ENCODE measurements at places on chromosomes 5 and 9. TPM values are rescaled to one million over a fixed set of nuclear protein-coding genes. Genes with fewer than 3 reads are reported as not detected.

DNA sequence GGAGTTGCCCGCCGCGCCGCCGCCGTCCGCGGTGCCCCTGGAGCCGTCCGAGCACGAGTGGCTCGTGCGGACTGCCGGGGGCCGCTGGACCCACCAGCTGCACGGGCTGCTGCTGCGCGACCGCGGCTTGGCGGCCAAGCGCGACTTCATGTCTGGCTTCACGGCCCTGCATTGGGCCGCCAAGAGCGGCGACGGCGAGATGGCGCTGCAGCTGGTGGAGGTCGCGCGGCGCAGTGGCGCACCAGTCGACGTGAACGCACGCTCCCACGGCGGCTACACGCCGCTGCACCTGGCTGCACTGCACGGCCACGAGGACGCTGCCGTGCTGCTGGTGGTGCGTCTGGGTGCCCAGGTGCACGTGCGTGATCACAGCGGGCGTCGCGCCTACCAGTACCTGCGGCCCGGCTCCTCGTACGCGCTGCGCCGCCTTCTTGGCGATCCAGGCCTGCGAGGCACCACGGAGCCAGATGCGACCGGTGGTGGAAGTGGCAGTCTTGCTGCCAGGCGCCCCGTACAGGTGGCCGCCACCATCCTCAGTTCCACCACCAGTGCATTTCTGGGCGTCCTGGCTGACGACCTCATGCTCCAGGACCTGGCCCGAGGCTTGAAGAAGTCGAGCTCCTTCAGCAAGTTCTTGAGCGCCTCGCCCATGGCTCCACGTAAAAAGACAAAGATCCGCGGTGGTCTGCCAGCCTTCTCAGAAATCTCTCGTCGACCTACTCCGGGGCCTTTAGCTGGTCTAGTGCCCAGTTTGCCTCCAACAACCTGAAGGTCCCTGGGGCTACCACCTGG is 1.6 kb downstream of the SOWAHA start:
- DNase-seq, result no peak
- H3K27me3 ChIP-seq, result peaks cover 46% of the 10 kb centered on the region
- peak overlapping the region; percentile 46 for H3K4me3 ChIP-seq
- no peaks in the 10 kb centered on the region for H3K36me3 ChIP-seq

GRCh38 chr5:36944607-36945225 is 68.1 kb downstream of the NIPBL start:
- H3K27ac ChIP-seq, result no peak overlapping the region
- H3K4me3 ChIP-seq, result no peak overlapping the region
- H3K36me3 ChIP-seq, result no peaks in the 10 kb centered on the region

DNA sequence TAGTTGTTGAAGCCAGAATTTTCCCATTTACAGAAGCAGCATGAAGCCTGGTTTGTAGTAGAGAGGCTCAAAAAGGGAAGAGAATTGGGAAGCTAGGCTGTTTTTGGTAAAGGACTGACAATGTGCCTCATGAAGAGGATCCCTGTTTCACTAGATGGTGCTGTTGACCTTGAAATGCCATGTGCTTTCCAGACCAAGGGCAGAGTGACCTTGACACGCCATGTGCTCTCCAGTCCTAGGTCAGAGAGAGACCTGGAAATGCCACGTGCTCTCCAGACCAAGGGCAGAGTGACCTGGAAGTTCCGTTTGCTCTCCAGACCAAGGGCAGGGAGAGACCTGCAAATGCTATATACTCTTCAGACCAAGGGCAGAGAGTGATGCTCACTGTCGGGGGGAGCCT is 32.0 kb downstream of the UNC13B start:
- no peaks in the 10 kb centered on the region for H3K36me3 ChIP-seq
- no peak overlapping the region for H3K27ac ChIP-seq
- DNase-seq, result no peak
- H3K27me3 ChIP-seq, result peaks cover 3% of the 10 kb centered on the region
- no peak overlapping the region for H3K4me3 ChIP-seq

The INSL6 gene
- polyA plus RNA-seq, result not detected

DNA sequence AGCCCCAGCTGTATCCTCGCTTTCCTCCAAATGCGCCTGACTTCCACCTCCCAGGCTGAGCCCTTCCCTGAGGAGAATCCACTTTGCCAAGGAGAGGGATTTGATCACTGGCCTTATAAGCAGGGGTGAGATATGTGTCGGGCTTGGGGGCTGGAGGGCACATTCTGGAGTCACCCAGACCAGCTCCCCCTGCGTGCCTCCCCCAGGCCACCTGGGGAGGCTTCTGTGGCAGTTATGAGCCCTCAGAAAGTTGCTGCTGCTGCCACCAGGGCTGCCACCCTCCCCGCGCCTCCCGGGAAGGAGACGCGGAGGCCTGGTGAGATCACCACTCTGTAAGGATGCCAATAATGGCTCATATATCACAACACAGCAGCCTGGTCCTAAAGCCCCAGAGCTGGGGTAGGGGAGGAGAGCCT is 211.5 kb downstream of the PAPPA start:
- H3K4me1 ChIP-seq, result no peaks in the 10 kb centered on the region
- H3K4me3 ChIP-seq, result no peak overlapping the region
- H3K27me3 ChIP-seq, result no peaks in the 10 kb centered on the region
- no peaks in the 10 kb centered on the region for H3K36me3 ChIP-seq
- DNase-seq, result no peak

DNA sequence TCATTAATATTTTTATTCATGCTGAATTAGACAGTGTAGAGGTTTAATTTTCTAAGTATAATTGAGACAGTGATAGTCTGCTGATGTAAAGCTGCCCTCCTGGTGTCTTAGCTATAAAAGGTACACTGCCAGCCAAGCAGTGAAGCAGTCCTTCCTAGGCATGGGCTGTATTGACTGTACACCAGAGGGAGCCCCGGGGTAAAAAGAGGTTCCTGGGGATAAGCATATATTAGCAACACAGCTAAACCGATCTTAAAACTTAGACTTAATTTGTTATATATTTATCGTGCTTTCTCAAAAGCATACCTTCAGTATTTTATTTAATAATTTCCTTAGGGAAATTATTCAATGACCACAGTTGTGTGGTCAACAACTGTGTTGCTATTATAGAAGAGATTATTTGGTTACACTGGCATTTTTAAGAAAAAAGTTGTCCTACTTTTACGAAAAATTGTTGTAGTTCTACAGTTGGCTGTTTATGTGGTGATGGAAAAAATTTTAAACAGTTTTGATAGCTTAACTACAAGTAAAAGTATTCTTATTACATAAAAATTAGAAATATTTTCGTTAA is 68.8 kb downstream of the ELL2 start:
- peaks cover 22% of the 10 kb centered on the region for H3K36me3 ChIP-seq
- no peaks in the 10 kb centered on the region for H3K27me3 ChIP-seq
- no peaks in the 10 kb centered on the region for H3K4me1 ChIP-seq

GRCh38 chr5:125717209-125717608 is 706.0 kb upstream of the GRAMD2B start:
- H3K4me1 ChIP-seq, result no peaks in the 10 kb centered on the region
- H3K4me3 ChIP-seq, result no peak overlapping the region
- DNase-seq, result no peak

GRCh38 chr9:115591584-115591984 is 473.6 kb upstream of the TNC start:
- H3K27me3 ChIP-seq, result peaks cover 12% of the 10 kb centered on the region
- DNase-seq, result no peak
- H3K27ac ChIP-seq, result no peak overlapping the region
- H3K4me3 ChIP-seq, result no peak overlapping the region
- H3K4me1 ChIP-seq, result peaks cover 2% of the 10 kb centered on the region

The SH2D3C gene
- 23.5 TPM for polyA plus RNA-seq

GRCh38 chr5:160175438-160176218 is 53.7 kb upstream of the FABP6 start:
- no peak overlapping the region for H3K27ac ChIP-seq
- H3K27me3 ChIP-seq, result no peaks in the 10 kb centered on the region
- H3K4me1 ChIP-seq, result no peaks in the 10 kb centered on the region

GRCh38 chr5:32280656-32281081 is 32.1 kb downstream of the MTMR12 start:
- no peak overlapping the region for H3K4me3 ChIP-seq
- no peak for DNase-seq
- peak overlapping the region; percentile 72 for H3K27ac ChIP-seq
- peaks cover 50% of the 10 kb centered on the region for H3K4me1 ChIP-seq
- no peaks in the 10 kb centered on the region for H3K27me3 ChIP-seq
- peaks cover 7% of the 10 kb centered on the region for H3K36me3 ChIP-seq

DNA sequence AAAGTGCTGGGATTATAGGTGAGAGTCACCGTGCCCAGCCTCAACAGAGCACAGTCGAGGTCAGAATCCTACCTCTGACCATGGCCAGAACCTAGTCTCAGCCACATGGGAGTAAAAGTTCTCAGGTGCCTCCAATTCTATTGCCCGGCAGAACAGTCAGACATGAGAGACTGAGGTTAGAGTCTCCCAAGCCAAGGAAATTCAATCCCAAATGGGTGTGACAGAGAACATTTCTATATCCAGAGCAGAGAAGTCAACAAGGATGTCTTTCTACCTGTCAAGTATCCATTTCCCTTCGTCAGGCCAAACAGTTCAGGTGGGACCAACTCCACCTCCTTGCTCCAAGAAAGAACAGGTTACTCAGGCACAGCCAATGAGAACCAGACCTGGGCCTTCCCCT is 10.5 kb downstream of the ANXA6 start:
- H3K4me1 ChIP-seq, result peaks cover 56% of the 10 kb centered on the region
- peak overlapping the region; percentile 52 for H3K4me3 ChIP-seq
- H3K27ac ChIP-seq, result peak overlapping the region; percentile 99

The PCDHB12 gene
- polyA plus RNA-seq, result not detected

DNA sequence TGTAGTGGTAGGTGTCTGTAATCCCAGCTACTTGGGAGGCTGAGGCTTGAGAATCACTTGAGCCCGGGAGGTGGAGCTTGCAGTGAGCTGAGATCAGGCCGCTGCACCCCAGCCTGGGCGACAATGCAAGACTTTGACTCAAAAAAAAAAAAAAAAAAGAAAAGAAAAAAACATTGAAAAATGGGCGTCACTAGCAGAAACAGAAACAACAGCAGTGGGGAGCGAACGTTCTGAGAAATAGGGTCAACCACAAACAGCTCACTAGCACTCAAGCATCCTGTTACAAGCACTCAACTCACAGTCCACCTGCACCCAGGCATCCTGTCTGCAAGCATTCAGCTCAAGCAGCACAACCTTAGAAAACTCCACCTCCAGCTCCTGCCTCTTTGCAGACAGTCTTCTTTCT is 17.2 kb downstream of the TRIM14 start:
- peak overlapping the region; percentile 72 for H3K4me3 ChIP-seq
- peak overlapping the region; percentile 99 for H3K27ac ChIP-seq
- H3K4me1 ChIP-seq, result peaks cover 77% of the 10 kb centered on the region
- no peaks in the 10 kb centered on the region for H3K27me3 ChIP-seq

DNA sequence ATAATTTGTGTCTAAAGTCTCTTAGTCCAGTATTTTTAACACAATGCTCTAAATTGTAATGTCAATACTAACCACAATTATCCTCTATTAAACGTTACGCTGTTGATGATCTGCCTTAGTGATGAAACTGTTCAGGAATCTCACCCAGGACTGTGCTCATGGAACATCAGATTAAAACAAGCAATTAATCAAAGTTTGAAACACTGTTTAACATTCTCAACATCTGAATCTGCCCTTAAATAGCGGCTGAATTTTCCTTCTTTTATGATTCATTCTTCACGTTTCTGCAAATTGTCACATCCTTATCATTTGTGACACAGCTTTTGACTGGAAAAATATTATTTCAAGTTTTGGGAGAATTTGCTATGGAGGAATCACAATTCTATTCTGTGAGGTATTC is 113.8 kb downstream of the MARCHF11 start:
- no peak overlapping the region for H3K4me3 ChIP-seq
- H3K27ac ChIP-seq, result no peak overlapping the region
- H3K36me3 ChIP-seq, result no peaks in the 10 kb centered on the region
- no peaks in the 10 kb centered on the region for H3K4me1 ChIP-seq
- H3K27me3 ChIP-seq, result peaks cover 1% of the 10 kb centered on the region

The CDC20B gene
- polyA plus RNA-seq, result not detected

The WDR70 gene
- 22.7 TPM for polyA plus RNA-seq

DNA sequence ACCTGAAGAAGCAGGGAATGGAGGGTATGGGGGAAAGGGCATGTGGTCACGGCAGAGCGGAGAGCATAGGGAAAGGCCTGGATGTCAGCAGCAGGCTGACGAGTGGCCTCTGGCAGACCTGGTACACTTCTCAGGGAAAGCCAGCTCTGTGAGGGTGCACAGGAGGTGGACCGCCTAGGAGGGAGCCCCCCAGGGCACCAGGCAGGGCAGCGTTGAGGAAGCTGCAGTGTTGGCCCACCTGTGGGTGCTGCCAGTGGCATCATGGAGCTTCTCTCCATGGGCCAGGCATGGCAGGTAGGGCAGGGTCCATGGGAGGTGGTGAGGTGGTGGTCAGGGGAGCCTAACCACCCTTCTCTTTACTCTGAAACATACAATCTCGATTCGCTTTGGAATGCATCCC is 143.0 kb upstream of the PITX1 start:
- no peaks in the 10 kb centered on the region for H3K36me3 ChIP-seq
- no peak for DNase-seq
- H3K27ac ChIP-seq, result no peak overlapping the region
- H3K4me3 ChIP-seq, result no peak overlapping the region
- H3K4me1 ChIP-seq, result no peaks in the 10 kb centered on the region

DNA sequence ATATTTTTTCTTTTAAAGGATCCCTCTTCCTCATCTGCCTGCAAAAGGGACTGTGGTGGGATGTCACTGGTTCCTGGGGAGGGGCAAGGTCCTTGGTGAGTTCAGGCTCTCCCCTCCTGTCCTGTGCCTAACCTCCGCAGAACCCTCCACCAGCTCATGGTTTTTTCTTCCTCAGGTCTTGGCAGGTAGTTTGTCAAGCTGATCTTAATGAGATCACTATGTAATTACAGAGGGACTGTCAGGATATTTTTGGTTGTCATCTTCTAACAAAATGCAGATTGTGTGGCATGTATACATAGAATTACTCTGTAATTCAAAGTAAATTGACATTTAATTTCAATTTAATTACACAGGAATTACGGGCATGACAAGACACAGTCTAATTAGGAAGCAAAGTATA is 150.3 kb upstream of the SEMA6A start:
- no peaks in the 10 kb centered on the region for H3K4me1 ChIP-seq
- no peaks in the 10 kb centered on the region for H3K36me3 ChIP-seq
- H3K4me3 ChIP-seq, result no peak overlapping the region
- no peak for DNase-seq

The KIF27 gene
- polyA plus RNA-seq, result 1.1 TPM

The CCL21 gene
- not detected for polyA plus RNA-seq

The BARHL1 gene
- polyA plus RNA-seq, result not detected

The IL33 gene
- not detected for polyA plus RNA-seq

The NR6A1 gene
- polyA plus RNA-seq, result not detected

The DBH gene
- not detected for polyA plus RNA-seq

The TAF11L8 gene
- not detected for polyA plus RNA-seq

- H3K4me3 ChIP-seq, result no peak overlapping the region
- H3K4me1 ChIP-seq, result peaks cover 20% of the 10 kb centered on the region
- no peaks in the 10 kb centered on the region for H3K36me3 ChIP-seq
- no peak overlapping the region for H3K27ac ChIP-seq
These were observed 142.9 kb downstream of the HSD17B3 start for GRCh38 chr9:96158909-96159575.

DNA sequence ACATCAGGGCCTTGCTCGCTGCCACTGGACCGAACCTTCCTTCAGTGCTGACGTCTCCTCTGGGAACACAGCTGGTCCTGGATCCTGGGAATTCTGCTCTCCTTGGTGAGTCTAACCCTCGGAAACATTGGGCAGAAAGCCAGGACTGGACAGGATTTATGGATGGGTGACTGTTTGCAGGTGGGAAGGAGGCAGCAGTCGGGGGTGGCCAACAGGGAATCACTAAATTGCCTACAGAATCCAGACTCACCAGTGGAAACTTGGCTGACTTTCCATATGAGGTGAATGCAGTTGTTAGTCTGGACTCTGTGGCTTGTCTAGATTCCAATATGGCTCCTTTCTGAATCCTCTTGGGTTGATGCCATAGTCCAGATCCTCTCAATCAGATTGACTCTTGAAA is 203.1 kb downstream of the SAXO1 start:
- H3K27me3 ChIP-seq, result no peaks in the 10 kb centered on the region
- H3K27ac ChIP-seq, result no peak overlapping the region
- H3K36me3 ChIP-seq, result no peaks in the 10 kb centered on the region
- no peak overlapping the region for H3K4me3 ChIP-seq
- no peak for DNase-seq
